ENCODE measurements at places on chromosomes 11 and 22.

GRCh38 chr11:113574171-113574570 is 99.0 kb upstream of the DRD2 start:
- no peak for DNase-seq

- DNase-seq = peak; percentile 42
Observed at GRCh38 chr11:117914398-117914761, 14.8 kb downstream of the TMPRSS13 start.

DNA sequence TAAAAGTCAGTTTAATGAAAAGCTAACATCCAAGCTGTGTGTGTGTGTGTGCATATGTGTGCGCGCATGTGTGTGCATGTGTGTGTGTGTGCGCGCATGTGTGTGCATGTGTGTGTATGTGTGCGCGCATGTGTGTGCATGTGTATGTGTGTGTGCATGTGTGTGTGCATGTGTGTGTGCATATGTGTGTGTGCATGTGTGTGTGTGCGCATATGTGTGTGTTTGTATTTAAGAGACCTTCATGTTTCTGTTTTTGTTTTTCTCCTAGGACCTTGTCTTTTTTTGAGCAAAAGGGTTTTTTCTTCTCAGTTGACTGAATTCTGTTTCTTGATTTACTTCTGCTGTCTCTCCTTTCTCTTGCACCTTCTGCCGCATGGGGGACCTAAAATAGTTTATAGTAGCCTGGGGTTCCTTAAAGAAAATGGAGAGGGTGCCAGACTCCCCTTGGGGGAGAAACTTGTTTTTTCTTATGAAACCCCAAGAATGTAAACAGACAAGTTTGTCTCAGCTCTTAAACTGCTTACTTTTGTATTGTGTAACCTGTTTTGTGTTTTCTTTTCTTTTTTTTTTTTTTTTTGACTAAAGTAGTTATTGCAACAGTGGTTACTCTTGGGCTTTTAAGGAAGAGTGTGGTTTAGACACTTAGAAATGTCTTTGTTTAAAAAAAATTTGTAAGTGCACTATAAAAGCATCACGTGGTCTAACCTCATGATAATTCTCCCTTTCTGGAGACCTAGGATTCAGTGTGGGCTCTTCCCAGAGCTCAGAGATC is 53.0 kb downstream of the OSBPL5 start:
- DNase-seq = peak; percentile 12

- DNase-seq = no peak
Observed at GRCh38 chr11:3035333-3035732, 21.9 kb downstream of the CARS1 start.

- no peak for DNase-seq
Observed at GRCh38 chr11:792873-793272, 3.0 kb upstream of the CEND1 start.

- no peak for DNase-seq
Observed at GRCh38 chr22:47836957-47837356, 1074.5 kb downstream of the TBC1D22A start.
